Stomach (tissue), 19 donors: ENCODE measurements at places on chromosomes 7 and 10. TPM values are rescaled to one million over a fixed set of nuclear protein-coding genes. Genes with fewer than 3 reads are reported as not detected.

The WDR86 gene
- total RNA-seq = 15.8 TPM

The KCND2 gene
- total RNA-seq = not detected

The AKR1C8 gene
- not detected for total RNA-seq

The ACSL5 gene
- total RNA-seq = 76.0 TPM

The CYP2C9 gene
- 127 TPM for total RNA-seq

DNA sequence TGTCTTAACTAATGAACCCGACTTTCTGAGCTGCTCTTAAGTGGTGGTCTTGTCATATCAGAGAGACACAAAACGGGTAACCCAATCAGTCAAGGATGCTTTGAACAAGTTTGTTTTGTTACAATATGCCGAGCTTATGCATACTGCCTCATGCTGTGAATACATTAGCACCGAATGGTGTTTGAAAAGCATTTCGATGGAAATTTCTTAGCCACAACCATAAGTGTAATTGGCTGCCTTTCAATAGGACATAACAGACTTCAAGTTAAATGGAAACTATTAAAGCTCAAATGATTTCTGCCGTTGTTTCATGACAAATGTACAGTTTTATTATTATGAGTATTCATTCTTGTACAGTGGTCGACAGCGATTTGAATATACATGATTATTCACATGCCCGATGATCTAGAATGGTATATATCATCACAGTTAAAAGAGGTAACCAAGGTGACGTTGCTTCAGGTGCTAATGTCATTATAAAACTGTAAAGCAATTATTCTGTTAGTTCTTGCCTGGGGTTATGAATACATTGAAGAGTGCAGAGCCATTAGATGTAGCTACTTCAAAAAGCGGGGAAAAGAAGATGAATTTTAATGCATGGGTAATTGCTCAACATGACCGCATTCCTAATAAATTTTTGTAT, 118.8 kb downstream of the EBF3 start:
- no peak for DNase-seq
- H3K4me3 ChIP-seq = no peak overlapping the region
- H3K27me3 ChIP-seq = no peaks in the 10 kb centered on the region
- H3K27ac ChIP-seq = no peak overlapping the region
- peaks cover 12% of the 10 kb centered on the region for H3K4me1 ChIP-seq

DNA sequence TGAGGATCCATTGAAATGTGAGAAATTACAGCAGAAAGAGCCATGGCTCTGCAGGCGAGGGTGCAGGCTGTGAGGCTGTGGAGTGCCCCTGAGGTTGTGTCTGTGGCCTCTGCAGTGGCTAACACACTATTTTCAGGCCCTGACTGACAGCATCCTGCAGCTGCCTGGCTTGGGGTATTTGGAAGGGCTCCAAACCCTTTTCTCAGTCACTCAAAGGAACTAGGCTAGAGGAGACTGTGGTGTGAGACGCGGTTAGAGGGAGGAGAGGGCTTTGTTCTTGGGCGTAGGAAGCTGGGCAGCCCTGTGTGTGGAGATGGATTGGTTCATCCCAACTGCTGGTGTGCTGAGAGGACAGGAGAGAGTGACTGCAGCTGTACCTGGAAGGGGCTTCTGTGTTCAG, 134.9 kb downstream of the RAMP3 start:
- no peaks in the 10 kb centered on the region for H3K36me3 ChIP-seq
- H3K27me3 ChIP-seq = peaks cover 7% of the 10 kb centered on the region
- no peak overlapping the region for H3K4me3 ChIP-seq
- no peak overlapping the region for H3K27ac ChIP-seq
- H3K4me1 ChIP-seq = no peaks in the 10 kb centered on the region

DNA sequence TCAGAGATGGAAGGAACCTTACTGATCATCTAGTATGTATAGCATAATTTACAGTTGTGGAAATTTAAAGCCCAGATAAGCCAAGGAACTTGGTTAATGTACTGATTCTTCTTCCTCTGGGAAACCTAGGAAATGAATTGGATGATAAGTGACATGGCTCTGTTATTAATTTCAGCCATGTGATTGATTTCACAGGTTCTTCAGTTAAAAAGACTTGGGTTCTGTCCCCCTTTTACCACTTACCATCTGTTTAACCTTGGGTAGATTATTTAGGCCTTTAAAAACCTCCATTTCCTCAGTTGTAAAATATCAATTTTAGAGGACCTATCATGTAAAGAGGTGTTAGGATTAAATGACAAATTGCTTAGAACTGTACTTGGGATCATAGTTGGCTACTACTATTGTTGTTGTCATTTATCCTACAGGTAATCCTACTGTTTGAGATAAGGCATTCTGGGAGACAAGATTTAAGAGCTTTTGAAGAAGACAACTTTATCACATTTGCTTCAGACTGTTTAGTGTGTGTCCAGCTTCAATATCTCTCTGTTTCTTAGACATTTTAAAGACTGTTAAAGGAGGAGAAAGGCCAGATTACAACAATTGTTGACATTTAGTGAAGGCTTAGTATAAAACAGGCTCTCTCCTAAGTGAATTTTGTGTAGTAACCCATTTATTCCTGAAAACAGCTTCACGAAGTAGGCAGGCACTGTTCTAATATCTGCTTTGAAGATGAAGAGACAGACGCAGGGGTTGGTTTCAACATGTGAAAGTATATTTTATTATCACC, 997.1 kb upstream of the C7orf33 start:
- H3K4me3 ChIP-seq = no peak overlapping the region
- H3K36me3 ChIP-seq = no peaks in the 10 kb centered on the region
- no peaks in the 10 kb centered on the region for H3K4me1 ChIP-seq

GRCh38 chr7:54798530-54798929, 39.5 kb upstream of the SEC61G start:
- H3K27ac ChIP-seq = no peak overlapping the region
- H3K4me3 ChIP-seq = no peak overlapping the region
- H3K36me3 ChIP-seq = no peaks in the 10 kb centered on the region
- no peak for DNase-seq
